ENCODE measurements at places on chromosomes 3 and 15.
A peak's percentile ranks its signal among the peaks of the same experiment; 100 is the strongest.

DNA sequence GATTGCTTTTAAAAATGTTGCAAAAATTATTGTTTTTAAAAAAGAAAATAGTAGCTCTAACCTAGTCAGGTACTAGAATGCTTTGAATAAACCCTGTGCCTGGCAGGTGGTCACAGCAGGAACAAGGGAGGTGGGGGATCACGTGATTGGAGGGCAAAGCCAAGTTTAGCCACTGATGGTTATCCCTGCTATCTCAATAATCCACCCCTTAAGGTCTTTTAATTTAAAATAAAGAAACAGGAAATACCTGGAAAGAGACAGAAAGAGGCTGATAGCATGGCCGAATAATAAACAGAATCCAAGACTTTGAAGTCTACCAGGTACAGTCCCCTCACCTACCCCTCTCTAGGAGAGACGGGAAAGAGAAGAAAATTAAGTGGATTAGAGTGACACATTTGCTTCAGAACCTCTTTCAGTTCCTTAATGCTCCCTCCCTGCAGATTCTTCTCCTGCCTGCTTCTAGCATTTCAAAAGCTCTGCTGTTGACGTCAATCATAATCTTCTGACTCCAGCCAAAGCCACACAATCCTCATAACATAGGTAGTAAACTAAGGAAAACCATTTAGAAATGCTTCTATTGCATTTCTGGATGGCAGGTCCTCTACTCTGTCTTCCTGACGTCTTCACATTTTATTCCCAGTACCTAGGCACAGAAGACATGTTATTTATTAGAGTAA, 303.4 kb upstream of the MME start:
- DNase-seq, result no peak

- DNase-seq, result no peak
Measured at GRCh38 chr3:46276497-46277099, 34.3 kb downstream of the CCR3 start.

GRCh38 chr3:17133632-17134545, 249.1 kb downstream of the PLCL2 start:
- peak; percentile 5 for DNase-seq

DNA sequence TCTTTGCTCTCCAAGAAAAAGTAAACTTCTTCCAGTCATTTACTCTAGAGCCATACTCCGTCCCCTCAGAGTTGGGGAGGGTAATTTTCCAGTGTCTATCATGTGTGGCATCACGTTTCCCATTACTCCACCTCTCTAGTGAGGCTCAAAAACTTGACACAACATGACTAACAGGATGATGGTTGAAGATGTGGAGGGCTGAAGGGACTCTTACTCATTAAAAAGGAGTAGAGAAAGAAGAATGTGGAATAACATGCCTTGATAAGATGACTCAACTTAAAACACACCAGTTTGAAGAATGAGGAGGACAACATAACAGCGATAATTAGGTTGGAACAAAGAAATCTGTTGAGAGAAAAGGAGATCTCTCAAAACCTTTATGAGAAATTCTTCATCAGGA, 894.3 kb downstream of the OTOL1 start:
- peak; percentile 36 for DNase-seq

GRCh38 chr3:128484404-128485281, 8.4 kb downstream of the GATA2 start:
- DNase-seq, result no peak

DNA sequence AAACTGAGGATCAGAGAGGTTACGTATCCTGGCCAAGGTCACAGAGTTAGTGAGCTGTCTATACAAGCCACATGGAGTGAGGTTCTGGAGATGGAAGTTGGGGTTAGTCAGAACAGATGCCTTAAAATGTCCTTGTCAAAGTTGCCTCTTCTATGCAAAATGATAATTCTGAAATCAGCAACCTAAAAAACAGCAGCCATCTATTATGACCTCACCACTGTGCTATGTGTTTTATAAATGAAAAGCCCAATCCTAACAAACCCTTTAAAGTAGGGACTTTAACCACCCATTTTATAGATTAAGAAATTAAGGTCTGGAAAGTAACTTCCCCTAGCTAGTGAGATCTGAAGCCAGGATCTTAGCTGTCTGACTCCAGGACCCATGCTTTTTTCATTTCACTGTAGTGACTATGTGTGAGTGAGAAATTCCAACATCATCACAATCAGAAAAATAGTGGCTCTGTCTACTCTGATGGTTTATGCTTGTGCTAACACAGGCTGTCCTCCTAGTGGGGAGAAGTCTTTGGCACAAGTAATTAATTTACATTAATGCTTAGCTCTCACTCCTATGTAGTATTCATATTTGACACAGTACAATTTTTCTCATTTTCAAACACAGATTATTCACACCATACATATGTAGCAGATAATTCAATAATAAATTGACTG, 143.6 kb downstream of the ANO10 start:
- peak; percentile 13 for DNase-seq

GRCh38 chr3:70488131-70488530, 175.7 kb upstream of the MDFIC2 start:
- no peak for DNase-seq

- DNase-seq, result no peak
Measured at GRCh38 chr15:74580538-74581350, 34.9 kb upstream of the CLK3 start.

- no peak for DNase-seq
Measured at GRCh38 chr15:76517910-76518309, 181.3 kb downstream of the ISL2 start.

DNA sequence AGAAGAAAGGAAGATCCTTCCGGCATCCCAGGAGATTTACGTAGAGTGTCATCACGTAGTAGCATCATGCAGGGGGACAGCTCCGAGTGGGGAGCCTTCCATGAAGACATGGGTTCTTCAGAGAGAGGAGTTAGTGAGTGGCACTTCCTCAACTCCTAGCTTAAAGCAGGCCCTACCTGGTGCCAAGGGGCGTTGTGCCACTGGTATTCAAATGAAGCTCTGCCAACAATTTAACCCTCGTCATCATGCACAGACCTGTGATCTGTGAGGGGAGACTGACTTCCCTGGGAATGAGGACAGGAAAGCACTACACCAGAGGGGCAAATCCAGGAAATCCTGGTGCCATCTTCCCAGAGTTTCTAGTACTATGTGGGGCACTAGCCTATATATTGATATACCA, 59.0 kb downstream of the TMEM266 start:
- no peak for DNase-seq

GRCh38 chr3:143433787-143434378, 314.3 kb downstream of the CHST2 start:
- DNase-seq, result no peak

GRCh38 chr15:78949461-78949860, 4.6 kb upstream of the CTSH start:
- DNase-seq, result no peak

GRCh38 chr15:79339588-79340314, 28.8 kb downstream of the TMED3 start:
- peak; percentile 73 for DNase-seq

GRCh38 chr3:85075663-85076062, 116.9 kb downstream of the CADM2 start:
- DNase-seq, result no peak

- peak; percentile 19 for DNase-seq
Measured at GRCh38 chr3:21274079-21274571, 476.9 kb downstream of the ZNF385D start.

GRCh38 chr3:3559786-3560185, 239.4 kb upstream of the LRRN1 start:
- no peak for DNase-seq

- no peak for DNase-seq
Measured at GRCh38 chr15:36831125-36831903, 251.9 kb downstream of the CDIN1 start.

DNA sequence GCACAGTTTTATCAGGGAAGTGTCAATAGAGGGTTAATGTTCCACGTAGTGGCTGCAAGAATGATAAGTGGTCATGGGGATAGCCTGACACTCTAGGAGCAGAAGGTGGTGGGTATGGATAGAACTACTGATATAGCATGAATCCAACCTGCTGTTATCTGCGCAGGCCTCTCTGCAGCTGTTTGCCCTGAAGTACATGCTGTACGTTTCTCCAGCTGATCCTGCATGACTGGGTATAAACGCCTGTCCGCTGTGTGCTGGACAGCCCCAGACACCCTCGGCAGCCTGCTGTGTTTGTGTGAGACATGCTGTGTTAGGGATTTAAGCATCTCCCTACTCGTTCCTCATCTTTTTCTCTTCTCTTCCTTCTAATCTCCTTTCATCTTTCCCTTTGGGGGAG, 87.1 kb downstream of the LPP start:
- DNase-seq, result peak; percentile 38

GRCh38 chr15:88649286-88649733, 10.5 kb downstream of the ISG20 start:
- peak; percentile 91 for DNase-seq

DNA sequence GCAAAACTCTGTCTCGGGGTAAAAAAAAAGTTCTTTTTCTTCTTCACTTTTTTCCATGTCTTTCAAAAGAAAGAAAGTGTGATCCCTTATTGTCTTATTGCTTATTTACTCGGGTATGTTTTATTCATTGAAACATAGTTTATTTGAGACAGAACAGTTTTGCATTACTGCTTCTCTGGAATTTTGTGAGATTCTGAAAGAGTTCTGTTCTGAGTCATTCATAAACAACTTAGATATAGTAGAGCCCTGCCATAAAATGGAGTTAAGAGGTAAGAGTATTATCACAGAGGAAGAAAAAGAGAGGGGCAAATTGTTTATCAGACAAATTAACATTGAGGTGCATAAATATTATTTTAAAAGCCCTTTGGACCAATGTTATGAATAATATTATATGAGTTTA, 522.2 kb downstream of the ROBO2 start:
- no peak for DNase-seq
